ENCODE measurements at places on chromosomes 2 and 18.

DNA sequence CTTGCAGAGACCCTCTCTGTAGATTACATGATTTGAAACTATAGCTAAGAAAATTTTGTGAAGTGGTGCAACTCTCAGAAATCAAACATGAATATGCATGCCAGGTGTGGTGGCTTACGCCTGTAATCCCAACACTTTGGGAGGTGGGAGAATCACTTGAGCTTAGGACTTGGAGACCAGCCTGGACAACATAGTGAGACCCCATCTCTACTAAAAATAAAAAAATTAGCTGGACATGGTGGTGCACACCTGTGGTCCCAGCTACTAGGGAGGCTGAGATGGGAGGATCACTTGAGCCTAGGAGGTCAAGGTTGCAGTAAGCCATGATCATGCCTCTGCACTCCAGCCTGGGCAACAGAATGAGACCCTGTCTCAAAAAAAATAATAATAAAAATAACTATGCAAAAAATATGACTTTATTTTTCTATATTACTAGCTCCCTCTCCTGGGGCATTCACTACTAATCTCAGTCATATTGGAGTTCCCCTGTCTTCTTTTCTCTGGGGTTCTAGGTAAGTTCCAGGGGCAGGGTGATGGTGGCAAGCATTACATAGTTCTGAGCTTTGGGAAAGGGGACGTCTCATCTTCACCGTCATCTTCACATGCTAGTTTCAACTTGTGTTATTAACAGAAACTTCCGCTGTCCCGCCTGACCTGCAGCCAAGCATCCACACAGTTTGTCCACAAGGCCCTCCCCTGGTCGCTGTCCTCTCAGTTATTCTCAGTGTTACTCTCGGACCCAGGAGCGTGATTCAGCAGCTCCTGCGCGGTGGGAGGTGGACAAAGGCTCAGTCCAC, 96.8 kb upstream of the MBOAT2 start:
- no peak for DNase-seq

DNA sequence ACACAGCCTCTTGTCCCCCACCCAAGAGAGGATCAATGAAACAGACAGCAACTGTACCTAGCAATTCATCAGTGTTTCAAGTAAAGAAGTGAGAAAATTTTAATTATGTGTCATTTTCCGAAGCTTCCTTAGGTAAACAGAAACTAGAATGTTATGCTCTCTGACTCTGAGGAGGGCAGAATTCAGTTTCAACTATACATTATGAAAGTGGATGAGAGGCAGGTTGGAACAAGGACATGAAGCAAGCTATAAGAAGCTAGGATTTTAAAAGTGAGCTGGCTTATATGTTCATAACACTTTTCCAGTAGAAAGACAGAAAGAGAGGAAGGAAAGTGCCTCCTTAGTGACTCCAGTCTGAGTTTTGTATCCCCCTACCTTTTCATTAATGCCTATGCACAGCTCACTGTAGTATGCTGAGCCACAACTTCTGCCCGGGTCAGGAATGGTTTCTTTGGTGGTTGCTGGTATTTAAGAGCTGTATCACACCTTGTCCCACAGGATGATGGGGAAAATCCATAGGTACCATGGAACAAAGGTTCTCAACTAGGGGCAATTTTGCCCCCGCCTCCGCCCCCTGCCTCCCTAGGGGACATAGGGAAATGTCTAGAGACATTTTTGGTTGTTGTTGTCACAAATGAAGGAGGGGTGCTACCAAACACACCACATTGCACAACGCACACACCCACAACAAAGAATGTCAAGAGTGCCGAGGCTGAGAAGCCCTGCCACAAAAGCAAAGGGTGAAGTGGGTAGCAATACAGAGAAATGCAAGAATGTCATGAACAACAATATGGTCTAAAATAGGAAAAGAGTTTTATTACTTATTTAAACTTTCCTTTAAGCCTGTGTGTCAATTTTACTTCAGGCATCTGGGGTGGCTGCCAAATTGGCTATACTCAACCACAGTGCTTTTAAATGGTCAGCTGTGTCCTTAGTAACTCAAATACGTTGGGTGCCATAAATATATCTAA, 161.0 kb upstream of the ZFP36L2 start:
- DNase-seq, result no peak

GRCh38 chr2:120012363-120012762, 514 bp upstream of the EPB41L5 start:
- no peak for DNase-seq

GRCh38 chr18:71433373-71433772, 1110.8 kb downstream of the CBLN2 start:
- DNase-seq, result no peak

- DNase-seq, result no peak
Measured at GRCh38 chr18:49481317-49481716, 5.7 kb downstream of the C18orf32 start.

DNA sequence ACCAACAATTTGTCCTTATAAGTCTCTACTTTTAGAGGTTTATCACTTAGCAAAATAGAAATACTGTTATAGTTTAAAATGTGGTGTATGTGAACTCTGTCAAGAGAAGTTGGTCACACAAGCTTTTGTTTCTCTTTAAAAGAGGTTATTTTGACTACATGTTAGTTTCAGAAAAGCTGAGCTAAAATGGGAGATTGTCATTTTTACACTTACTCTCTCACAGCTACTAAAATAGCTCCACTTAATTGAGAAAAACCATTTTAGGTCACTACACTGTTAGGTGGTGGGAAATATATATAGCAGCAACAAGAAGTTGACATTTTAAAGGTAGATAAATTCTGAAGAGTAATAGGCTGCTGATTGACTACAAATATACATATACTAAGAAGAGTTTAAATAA, 161.5 kb upstream of the KCNJ3 start:
- no peak for DNase-seq

DNA sequence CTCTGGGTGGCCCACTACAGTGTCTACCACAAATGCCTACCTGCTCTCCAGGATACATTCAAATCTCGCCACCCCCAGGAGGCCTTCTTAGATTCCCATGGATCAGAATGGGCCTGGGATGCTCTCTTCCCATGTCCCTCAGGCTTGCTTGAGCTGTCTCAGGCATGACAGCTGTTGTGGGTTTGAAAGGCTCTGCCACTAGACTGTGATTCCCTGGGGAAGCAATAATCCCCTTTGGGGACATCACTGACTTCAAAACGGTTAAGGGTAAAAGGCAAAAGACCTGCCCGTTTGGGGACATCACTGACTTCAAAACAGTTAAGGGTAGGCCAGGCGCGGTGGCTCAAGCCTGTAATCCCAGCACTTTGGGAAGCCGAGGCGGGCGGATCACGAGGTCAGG, 35.8 kb upstream of the ZNF516 start:
- DNase-seq, result no peak

DNA sequence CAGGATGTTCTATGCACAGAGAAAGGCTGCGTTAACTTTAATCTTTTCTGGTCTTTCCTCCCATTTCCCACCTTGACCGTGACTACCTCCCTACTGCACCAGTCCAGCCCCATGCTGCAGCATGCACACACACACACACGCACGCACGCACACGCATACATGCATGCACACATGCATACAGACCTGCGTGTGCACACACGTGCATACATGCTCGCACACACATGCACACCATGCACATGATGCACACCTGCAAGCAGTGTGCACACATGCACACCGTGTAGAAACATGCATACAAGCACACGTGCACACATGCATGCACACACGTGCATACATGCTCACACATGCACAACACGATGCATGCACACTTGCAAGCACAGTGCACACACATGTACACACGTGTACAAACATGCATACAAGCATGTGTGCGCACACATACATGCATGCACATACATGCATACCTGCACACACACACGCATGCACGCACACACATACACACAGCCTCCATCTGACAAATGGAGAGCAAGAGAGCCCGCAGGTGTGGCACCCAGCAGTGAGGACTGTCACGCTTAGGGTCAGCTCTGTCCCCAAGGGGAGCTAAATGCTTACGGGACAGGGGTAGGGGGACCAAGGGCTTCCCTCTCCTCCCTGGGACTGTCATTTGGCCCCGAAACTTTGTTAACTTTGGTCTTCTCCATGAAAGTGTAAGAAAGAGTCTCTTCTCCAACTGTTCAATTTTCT, 18.2 kb downstream of the SNORC start:
- DNase-seq, result no peak

GRCh38 chr2:241069821-241070281, 32.2 kb downstream of the MTERF4 start:
- no peak for DNase-seq

- DNase-seq, result peak; percentile 24
Measured at GRCh38 chr2:30398084-30398873, 48.8 kb upstream of the LCLAT1 start.

DNA sequence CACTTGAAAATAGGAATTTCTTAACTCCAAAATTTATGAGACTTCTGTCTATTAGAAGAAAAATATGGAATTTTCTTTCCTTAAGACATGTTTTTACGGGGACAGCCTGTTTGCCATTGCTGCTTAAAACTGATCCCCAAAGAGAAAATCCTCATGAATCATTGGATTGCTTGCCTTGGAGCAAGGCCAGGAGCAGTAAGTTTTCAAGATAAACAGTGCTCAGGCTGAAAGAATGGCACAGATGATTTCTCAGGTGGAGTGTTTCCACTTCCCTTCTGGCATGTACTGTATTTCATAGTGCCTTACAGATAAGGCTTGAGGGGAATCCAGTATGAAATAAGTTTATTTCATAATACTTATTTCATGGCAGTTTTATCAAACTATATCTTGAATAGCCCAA, 74.3 kb upstream of the MMADHC start:
- DNase-seq, result peak; percentile 29

- no peak for DNase-seq
Measured at GRCh38 chr2:148876202-148876594, 1.2 kb downstream of the KIF5C start.

GRCh38 chr2:41344529-41344928, 703.3 kb upstream of the PKDCC start:
- DNase-seq, result no peak

DNA sequence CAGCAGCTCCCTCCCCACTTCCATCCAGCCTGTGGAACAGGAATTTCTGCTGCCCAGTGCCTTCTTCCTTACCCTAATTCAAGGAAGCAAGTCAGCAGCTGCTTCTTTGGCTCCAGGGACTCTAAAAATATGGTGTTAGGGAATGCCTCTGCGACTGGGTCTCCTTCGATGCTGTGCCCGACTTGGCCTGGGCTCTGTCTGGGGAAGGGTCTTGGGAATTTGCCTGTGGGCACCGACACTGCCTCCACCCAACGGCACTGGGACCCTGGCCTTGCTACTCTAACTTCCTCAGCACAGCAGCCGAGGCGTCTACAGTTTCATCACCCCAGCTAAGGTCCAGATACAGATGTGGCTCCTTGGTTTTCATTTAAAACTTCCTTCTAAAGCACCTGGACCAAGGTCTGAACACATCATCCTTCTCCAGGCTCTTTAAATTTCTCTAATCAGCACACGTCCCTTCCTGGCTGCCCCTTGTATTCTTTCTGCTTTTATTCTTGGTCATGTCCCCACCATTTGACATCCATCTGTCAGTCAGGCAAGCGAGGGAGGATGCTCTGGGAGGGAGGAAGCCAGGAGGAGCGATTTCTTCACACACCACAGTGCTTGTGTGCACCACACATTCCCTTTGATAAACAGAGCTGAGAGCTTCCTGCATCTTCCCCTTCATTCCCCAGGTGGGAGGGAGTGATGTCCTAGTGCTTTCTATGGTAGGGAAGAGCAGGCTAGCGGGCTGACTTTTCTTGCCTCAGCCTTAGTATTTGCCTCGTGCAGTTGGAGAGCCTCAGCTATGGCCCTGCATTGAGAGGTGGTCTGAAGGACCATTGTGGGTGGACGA, 6.8 kb downstream of the LBH start:
- no peak for DNase-seq

GRCh38 chr2:239619369-239619768, 218.5 kb upstream of the HDAC4 start:
- no peak for DNase-seq

- DNase-seq, result no peak
Measured at GRCh38 chr2:206764673-206765241, 371 bp downstream of the MDH1B start.

DNA sequence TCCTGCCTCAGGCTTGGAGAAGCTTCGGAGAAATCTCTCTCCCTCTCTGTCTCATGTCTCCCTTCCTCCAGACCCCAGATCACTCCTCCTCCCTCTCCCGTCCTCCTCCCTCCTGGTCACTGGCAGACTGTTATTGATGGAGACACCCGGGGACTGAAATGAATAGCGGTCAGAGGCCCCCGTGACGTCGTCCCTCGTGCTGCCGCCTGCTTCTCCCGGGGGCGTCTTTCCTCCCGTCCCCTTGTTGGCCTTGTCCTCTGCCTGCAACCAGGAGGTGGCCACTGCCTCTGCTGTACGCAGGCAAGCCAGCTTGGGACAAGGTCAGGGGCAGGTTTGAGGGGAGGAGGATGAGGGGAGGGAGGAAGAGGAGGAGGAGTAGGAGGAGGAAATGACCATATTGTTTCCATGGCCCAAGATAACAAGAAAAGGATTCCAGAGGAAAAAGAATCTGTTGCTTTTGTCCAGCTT, 78.2 kb downstream of the CELF4 start:
- DNase-seq, result no peak

DNA sequence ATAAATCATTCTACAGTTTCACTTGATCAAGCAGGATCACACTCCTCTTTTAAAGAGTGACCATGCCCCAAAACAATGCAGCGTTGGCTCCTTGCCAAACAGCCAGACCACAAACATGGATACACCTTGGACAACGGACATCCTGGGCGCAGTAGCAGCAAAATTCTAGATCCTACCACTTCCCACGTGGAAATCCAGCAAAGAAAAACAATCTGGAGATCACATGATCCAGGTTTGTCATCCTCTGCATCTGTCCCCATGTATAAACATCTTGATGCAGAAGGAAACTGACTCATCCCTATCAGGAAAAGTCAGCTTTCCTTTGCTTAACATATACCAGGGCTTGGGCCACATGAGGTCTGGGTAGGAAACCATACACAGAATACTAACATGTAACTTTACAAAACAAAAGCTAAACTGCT, 53.1 kb downstream of the ZNF521 start:
- peak; percentile 16 for DNase-seq

- no peak for DNase-seq
Measured at GRCh38 chr2:167924556-167924955, 322.8 kb downstream of the STK39 start.

DNA sequence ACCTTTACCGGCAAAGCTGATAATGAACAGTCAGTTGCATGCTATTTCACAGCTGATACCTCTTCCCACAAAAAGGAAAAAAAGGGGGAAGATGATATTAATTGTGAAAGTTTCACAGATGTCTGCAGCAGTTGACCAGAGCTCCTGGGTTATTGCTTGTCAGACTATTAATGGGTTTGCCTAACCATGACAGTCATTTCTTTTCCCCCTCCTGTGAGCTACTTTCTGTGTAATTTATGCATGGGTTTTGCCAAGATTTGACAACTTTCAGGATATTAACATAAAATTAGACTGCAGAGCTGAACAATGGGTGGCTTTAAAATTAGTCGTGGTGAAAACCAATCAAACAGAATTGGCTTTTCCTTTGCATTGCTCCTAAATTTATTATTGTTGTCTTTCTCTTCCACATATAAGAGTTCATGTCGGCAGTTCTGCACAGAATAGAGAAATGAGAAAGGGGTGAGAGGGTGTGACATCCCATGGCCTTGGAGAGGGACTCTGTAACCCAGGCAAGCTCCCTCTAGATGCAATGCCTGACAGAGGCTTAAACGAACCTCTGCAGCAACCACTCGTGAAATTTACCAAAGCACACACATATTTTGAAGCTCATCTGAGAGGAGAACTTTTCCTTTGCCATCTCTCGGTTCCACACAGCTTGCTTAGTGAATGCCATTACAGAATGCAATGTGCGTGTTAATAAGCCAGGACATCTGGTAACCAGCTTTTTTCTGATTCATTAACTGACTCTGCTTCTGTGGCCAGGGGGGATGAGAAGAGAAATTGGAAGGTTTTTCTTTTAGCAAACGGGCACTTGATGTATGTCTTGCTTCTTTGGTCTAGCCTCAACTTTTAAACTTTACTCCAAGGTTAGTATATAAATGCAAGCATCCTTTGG, 82.2 kb upstream of the ITGA4 start:
- DNase-seq, result no peak
